NCI-H2029 (cell line): ENCODE measurements at places on chromosomes 1 and 21.
A peak's percentile ranks its signal among the peaks of the same experiment; 100 is the strongest.

GRCh38 chr21:44304877-44305293 is 5.0 kb downstream of the PFKL start:
- DNase-seq: no peak

DNA sequence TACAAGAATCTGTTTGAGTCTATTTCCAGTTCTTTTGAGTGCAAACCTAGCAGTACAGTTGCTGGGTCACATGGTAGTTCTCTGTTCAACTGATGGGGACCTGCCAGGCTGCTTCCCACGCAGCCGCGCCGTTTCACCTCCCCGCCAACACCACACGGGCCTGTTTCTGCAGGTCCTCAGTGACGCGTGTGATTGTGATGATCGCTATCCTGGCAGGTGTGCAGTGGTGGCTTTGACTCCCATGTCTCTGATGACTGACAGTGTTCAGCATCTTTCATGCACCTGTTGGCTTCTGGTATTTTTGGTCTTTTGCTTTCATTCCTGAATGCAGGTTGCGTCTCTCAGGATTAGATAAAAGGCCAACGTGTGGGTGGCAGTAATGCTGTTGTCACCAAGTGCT is 41.6 kb downstream of the FAAP20 start:
- DNase-seq: no peak

DNA sequence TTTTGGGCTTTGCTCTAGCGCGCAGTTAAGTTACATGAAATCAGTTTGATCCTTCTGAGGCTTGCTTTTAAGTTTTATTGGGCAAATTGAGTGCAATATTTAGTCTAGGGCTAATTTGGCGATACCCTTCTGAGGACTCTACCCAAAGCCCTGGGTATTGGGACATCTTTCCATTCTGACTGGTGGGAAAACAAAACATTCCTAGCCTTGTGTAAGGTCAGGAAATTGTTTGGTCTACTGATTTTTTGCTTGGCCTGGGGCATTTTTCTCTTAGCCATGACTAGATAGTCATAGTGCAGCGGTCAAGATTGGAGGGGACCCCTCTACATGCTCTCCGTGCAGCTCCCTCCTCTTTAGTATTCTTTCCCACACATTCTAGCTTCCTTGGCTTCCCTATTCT is 189.6 kb upstream of the PTGFR start:
- DNase-seq: no peak

DNA sequence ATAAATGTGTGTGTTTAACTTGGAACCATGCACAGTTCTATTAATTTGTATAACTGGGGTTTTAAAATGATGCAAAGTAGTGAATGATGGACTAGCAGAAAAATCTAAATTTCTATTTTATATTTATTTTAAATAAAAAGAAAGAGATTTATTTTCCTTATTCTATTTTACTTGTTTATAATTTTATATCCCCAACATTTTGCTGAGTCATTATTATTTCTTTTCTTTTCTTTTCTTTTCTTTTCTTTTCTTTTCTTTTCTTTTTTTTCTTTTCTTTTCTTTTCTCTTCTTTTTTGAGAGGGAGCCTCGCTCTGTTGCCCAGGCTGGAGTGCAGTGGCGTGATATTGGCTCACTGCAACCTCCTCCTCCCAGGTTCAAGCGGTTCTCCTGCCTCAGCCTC is 395.0 kb upstream of the NCAM2 start:
- DNase-seq: no peak

DNA sequence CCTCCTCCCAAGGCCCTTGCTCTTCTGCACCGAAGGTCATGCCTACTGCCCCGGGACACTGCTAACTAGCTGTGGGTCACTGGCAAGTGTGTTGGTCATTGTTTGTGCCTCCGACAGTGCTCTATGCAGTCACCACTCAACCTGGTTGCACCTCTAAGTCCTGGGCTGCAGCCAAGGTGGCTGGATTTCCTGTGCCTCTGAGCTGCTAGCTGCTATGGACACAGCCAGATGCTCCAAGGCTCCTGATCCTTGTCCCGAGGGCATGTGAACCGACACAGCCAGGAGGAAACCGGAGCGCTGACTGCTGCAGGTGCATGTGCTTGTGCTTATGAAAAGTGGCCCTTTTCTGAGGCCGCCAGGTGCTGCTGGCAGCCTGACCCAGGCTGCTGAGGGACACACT is 14.7 kb upstream of the SPOCD1 start:
- DNase-seq: peak; percentile 75

DNA sequence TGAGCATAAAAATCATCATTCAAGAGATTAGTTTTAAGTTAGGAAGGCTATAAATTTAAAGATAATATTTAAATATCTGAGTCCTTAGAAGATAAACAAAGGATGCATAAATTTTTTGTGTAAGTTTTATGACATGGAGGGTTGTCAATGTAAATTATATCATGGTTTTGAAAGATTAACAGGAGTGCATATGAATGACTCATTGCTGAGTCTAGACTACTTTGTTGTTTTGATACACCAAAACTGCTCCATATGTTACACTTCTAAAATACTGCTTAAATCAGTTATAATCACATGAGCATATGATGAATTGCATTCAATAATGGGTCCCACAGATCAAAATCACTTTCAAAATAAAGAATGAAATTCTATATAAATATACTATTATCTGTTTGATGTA is 312.5 kb downstream of the KCNT2 start:
- DNase-seq: no peak

DNA sequence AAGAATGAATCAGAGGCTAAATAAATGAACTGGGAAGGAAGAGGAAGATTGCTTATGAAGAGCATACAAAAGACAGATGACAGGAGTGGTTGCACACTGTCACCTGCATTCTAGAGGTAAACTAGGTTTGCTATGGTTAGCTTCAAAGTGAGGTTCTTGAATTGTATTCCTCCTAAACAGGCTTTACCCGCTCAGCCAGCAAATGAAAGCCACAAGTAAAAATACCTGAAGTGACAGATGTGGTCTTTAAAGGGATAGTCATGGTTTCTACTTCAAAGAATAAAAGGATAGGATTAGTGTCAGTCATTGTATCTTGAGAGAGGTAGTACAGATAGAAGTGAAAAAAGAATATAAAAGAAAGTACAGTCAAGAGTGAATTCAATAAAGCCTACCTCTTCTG is 32.4 kb upstream of the PRDX6 start:
- DNase-seq: no peak

DNA sequence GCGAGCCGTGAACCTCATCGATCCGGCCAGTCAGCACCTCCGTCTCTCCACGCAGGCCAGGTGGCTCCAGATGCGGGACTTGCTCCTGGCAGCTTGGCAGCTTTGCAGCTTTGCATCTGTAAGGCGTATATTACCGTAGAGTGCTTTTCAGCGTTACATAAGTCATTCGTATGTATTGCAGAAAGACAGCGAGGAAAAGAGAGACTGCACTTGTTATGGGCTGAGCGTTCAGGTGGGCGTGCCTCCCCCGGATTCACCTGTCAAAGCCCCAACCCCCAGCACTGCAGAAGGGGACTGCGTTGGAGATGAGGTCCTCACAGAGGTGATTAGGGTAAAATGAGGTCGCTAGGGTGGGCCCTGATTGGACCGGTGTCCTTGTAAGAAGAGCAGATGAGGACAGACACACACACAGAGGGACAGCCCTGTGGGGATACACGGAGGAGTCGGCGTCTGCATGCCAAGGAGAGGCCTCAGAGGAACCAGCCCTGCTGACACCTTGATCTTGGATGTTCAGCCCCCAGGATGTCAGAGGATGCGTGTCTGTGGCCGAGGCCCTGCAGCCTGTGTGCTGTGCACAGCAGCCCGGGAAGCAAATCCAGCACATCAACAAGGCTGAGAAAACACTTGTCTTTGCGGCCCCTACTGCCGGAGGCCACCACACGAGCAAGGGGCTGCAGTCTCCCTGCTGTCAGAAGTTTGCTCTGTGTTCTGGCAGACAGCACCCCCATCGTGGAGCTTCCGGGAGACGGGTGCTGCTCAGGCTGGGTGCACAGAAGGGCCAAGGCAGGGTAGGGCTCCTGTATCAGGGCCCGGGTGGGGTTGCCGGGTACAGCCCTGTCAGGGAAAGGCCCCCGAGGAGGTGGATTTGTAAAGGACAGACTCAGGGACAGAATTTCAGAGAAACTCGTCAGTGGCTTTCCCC is 10.9 kb upstream of the AGPAT3 start:
- no peak for DNase-seq

- no peak for DNase-seq
Observed at GRCh38 chr1:164618202-164618564, 59.2 kb downstream of the PBX1 start.

- DNase-seq: peak; percentile 18
Observed at GRCh38 chr1:57208741-57209302, 215.0 kb downstream of the DAB1 start.

DNA sequence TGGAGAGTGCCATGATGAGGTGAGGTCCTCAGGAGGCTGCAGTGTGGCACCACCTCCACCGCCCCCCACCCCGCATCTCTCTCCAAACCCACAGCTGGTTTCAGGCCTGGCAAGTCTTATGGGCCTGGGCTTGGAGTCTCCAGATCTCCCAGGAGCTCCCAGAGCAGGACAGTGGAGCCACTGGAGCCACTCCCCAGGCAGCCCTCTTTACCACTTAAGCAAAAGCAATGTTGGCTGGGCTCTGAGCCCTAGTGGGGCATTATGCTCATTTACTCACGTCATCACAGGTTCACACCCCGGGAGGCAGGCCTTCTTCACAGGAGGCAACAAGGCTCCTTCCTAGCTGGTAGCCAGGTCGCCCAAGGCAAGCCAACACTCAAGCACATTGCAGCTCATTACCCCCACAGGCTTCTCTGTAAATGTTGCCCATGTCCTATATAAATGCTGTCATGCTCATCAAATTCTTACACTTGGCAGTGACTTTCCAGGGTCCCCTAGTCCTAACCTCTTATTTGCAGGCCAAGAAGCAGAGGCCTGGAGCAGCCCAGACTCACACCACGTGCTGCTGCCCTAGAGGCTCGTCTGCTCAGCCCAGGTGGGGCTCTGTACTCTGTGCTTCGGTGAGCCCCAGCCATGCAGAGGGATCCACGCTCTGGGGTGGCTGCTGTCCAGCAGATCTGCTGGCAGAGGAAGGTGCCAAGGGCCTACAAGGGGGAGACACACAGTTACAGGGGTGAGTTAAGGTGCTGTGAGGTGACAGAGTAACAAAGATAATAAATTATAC is 459.3 kb downstream of the MATN1 start:
- DNase-seq: no peak

GRCh38 chr1:224867715-224868114 is 61.8 kb upstream of the DNAH14 start:
- no peak for DNase-seq

DNA sequence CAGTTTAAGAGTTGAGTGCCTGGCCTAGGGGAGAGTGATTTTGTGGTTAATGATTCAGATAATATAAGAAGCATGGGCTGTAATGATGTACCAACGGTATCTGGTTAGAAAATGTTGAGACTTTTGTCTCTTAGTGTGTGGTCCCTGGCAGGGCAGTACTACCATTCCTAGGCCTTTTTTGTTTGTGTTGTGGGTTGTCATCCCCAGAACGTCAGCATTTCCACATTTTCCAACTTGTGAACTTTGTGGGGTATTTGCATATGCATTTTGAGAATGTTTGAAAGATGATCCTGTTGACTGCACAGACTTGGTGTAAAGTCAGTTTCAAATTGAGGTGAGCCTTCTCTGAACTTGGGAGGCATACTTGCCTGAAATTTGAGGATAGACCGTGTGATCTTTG is 11.4 kb downstream of the NEK7 start:
- no peak for DNase-seq

DNA sequence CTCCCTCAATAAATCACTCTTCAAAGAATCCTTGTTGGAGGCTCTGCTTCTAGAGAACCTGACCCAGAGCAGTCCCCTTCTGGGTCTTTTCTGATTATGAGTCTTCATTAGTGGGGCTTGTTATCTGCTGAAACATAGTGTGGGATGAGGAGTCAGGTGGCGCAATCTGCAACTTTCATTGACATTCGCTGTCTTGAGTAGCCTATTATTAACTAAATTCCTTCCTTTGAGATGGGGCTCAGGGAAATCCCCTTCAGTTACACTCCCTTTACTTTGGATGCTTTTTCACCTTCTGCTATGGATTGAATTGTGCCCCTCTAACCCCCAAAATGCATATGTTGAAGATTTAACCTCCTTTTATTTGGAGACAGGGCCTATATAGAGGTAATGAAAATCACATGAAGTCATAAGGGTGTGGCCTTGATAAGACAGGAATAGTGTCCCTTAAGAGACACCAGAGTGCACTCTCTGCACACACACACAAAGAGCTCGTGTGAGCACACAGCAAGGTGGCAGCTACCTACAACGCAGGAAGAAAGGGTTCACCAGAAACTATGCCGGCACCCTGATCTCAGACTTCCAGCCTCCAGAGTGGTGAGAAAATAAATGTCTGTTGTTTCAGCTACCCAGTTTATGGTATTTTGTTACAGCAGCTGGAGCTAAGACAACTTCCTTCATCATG is 19.5 kb downstream of the DIO1 start:
- peak; percentile 38 for DNase-seq

- no peak for DNase-seq
Observed at GRCh38 chr1:63087966-63088365, 234.4 kb upstream of the FOXD3 start.

DNA sequence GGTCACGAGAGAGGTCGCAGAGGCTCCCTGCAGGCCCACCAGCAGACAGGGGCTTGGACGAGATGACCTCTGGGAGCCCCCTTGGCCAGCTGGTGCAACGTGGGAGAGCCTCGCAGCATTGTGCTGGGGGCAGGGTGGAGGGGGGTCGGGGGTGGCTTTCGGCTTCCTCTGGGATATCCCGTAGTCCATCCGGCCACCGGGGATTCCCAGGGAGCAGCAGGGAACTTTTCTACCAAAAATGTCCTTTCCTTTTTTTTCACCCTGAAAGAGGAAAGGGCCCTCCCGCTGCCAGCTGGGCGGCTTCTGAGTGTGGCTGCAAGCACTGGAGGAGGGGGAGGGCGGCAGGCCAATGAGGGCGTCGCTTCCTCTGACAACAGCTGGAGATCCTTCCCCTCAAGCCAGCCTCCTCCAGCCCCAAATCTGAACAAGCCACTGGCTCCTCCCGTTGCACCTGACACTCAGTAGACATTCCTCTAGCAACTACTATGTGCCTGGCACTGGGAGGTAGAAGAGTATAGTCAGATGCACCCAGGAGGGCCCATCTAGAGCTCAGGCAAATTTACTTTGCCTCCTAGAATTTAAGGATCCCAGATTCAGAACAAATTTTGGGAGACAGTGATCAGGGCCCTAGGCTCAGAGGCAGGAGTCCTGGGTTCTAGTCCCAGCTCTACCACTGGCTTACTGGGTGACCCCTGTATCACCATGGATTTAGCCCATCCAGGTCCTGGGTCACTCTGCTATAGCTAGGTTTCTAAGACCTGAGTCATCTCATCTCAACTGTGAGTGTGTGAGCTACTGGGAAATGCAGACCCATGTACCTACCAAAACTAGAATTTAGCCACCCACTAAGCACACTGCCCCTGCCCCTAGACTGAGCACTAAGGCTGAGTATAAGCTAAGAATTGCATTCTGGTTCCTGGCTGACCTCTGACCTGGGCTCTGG is 2.7 kb downstream of the MOB3C start:
- DNase-seq: peak; percentile 69
